ENCODE measurements at places on chromosomes 1 and 21. TPM values are rescaled to one million over a fixed set of nuclear protein-coding genes. Genes with fewer than 3 reads are reported as not detected.
A peak's percentile ranks its signal among the peaks of the same experiment; 100 is the strongest.

The AADACL4 gene
- total RNA-seq = not detected

The NECTIN4 gene
- total RNA-seq = not detected

The SPRR2F gene
- total RNA-seq = not detected

The MRAP gene
- not detected for total RNA-seq

The AIRE gene
- total RNA-seq = not detected

The PRKCZ gene
- not detected for total RNA-seq

The TFF3 gene
- total RNA-seq = not detected

The GBP7 gene
- not detected for total RNA-seq

The ORC1 gene
- 20.2 TPM for total RNA-seq

The AMPD1 gene
- not detected for total RNA-seq

The SCAMP3 gene
- 133 TPM for total RNA-seq

The GJB5 gene
- total RNA-seq = not detected

The CDK18 gene
- 1.2 TPM for total RNA-seq

- no peak for DNase-seq
Observed at GRCh38 chr1:111789142-111789541, 33.4 kb downstream of the DDX20 start.

- DNase-seq = peak; percentile 22
Observed at GRCh38 chr1:217506878-217507277, 124.0 kb downstream of the GPATCH2 start.

DNA sequence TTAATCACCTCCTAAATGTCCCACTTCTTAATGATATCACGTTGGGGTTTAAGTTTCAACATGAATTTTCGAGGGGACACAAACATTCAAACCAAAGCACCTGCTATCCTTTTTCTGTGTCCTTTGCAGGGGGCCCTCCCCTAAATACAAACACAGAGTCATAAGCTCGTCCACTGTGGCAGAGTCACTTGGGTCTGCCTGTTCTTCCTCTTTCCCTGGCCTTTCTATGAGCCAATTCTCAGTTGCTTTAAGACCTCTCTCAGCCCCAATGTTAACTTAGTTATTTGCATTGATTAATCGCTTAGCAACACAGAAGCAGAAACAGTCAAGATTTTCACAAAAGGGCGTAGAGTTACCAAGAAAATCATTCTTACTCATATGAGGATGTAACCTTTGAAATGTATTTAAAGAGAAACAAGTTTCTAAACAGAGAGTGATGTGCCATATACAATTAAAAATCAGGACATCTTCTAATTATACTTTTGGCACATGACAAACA, 14.9 kb downstream of the APCS start:
- DNase-seq = no peak

DNA sequence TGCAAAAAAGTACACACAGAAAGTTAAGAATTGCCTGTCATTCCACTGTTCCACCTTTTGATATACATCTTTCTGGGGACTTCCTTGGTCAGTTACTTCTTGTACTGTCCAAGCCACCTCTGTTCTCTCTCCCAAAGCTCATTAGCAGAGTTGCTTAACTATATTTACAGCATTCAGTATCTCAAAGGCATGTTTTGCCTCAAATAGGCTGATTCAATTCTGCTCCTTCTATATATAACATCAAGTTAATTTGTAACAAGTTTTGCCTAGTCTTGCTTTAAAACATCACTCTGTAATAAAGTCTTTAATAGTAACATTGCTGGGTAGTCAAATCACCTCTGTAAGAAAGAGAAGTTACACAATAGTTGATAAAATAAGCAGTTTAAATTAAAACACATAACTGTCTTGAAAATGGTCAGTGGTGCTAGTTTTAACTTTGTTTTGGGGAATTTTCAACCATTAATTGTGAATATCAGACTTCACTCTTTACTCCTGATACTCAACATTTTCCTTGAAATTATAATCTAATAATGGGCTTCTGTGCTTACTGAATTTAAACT, 35.7 kb downstream of the EDARADD start:
- DNase-seq = no peak

- peak; percentile 99 for DNase-seq
Observed at GRCh38 chr1:55310505-55310971, 95.4 kb upstream of the USP24 start.

- no peak for DNase-seq
Observed at GRCh38 chr1:196774603-196775002, at the start of gene CFHR3. TSS of gene CFHR3 (plus strand) at chr1:196774840. CDS start at chr1:196774887, 47 bp downstream.

- peak; percentile 55 for DNase-seq
Observed at GRCh38 chr1:53448241-53448841, 10.9 kb upstream of the DMRTB1 start.

GRCh38 chr1:68706639-68707317, 209.9 kb upstream of the DEPDC1 start:
- no peak for DNase-seq

- no peak for DNase-seq
Observed at GRCh38 chr21:33522953-33523349, 19.0 kb downstream of the GART start.

DNA sequence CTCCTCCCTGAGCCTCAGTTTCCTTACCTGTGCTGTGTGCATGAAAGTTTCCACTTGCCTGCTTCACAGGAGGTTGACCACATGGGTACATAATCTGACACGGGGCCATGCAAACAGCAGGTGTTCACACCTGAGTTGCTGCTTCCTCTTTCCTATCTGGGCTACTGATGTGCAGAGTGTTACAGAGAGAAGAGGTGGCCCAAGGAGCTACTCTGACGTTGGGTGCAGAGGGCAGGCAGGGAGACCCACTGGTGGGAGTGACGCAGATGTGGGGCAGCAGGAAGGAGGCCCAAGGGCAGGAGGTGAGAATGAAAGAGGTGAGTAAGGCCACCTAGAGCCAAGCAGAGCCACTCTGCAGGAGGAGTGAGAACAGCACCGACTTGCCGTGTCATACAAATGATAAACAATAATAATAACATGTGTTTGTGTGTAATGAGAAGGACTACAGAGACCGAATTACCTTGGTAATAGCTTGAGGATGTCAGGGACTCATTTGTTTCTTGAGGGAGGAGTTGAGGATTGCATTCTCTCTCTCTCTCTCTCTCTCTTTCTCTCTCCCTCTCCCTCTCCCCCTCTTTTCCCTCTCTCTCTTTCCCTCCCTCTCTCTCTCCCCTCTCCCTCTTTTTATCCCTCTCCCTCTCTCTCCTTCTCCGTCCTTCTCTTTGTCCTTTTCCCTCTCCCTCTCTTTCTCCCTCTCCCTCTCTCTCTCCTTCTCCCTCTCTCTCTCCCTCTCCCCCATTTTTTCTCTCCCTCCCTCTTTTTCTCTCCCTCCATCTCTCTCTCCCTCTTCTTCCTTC, 87.4 kb upstream of the IGSF21 start:
- DNase-seq = no peak

- no peak for DNase-seq
Observed at GRCh38 chr1:213067352-213067751, 16.3 kb downstream of the RPS6KC1 start.

DNA sequence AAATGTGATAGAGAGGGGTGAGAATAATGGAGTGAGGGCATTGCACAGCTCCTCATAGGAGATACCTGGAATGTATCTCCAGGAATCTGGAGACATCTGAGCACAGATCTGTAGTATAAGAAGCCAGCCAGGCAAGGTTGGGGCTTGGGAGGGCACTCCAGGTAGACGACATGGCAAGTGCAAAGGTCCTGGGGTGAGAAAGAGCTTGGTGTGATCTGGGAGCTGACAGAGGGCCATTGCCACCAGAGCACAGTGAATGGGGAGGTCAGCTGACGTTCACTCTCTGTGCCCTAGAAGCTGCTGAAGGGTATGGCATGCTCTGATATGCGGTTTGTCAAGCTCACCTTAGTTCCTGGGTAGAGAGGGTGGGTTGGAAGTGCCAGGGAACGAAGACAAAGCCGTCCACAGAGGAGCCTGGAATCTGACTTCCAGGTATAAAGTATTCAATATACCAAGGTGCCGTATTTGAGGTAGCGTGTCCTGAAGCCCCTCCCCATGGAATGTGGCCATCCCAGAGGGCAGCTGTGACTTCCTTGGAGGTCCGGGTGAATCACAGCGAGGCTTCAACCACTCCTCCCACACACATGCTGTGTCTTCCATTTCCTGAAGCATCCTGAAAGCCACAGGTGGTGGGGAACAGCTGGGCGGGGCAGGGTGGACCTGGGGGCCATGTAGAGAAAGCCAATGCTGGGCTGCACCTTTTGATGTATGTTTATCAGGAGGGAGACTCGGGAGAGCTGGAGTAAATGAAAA, 182.7 kb upstream of the KLHDC7A start:
- no peak for DNase-seq

GRCh38 chr1:93592551-93592949, 89.1 kb downstream of the BCAR3 start:
- no peak for DNase-seq

DNA sequence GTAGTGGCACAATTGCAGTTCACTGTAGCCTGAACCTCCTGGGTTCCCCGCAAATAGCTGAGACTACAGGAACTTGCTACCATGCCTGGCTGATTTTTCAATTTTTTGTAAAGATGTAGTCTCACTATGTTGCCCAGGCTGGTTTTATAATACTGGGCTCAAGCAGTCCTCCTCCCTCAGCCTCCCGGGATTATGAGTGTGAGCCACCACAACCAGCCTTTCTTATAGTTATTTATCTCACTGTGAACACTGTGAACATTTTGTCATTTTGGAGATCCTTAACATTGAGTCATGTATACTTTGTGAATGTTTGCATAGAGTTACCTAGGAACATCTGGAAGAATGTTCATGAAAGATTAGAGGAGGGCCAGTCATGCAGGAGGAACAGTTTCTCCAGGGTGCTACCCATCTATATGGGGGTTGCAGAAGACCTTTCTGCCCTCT, 127.1 kb upstream of the CACYBP start:
- peak; percentile 5 for DNase-seq

- peak; percentile 14 for DNase-seq
Observed at GRCh38 chr1:172581779-172582178, 48.8 kb downstream of the SUCO start.

- DNase-seq = no peak
Observed at GRCh38 chr1:61699911-61700851, 24.8 kb downstream of the TM2D1 start.

DNA sequence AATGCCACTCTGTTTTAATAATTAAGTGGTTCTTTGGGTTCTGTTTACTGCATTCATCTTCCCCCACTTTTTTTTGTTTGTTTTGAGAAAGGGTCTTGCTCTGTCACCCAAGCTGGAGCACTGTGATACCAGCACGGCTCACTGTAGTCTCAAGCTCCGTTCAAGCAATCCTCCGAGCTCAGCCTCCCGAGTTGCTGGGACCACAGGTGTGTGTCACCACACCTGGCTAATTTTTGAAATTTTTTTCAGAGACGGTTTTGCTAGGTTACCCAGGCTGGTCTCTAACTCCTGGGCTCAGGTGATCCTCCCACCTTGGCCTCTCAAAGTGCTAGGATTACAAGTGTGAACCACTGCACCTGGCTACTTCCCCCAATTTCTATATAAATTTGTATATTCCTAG, 29.3 kb downstream of the KPNA6 start:
- no peak for DNase-seq

- no peak for DNase-seq
Observed at GRCh38 chr1:230171356-230172015, 104.4 kb downstream of the GALNT2 start.

- DNase-seq = no peak
Observed at GRCh38 chr1:47443530-47444296, 5.9 kb downstream of the FOXD2 start.

DNA sequence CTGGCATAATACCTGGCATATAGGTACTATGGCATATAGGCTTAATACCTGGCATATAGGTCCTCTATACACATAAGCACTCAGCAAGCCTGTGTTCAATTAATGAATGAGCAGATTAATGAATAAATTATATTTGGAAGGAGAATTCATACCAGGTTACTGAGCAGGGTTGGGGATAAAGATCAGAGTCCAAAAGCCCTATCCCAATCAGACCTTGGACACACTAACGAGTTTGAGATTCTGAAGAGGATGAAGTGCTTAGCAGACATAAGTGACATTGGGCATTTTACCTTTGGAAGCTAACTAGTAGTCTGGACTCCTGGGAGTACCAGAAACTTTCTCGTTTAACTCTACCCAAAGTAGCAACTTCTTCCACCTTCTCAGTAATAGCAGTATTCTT, 63.3 kb upstream of the ARHGAP29 start:
- DNase-seq = no peak

- peak; percentile 5 for DNase-seq
Observed at GRCh38 chr1:7857985-7858384, 5.1 kb upstream of the UTS2 start.

- DNase-seq = no peak
Observed at GRCh38 chr1:2396476-2396875, 4.8 kb downstream of the RER1 start.

DNA sequence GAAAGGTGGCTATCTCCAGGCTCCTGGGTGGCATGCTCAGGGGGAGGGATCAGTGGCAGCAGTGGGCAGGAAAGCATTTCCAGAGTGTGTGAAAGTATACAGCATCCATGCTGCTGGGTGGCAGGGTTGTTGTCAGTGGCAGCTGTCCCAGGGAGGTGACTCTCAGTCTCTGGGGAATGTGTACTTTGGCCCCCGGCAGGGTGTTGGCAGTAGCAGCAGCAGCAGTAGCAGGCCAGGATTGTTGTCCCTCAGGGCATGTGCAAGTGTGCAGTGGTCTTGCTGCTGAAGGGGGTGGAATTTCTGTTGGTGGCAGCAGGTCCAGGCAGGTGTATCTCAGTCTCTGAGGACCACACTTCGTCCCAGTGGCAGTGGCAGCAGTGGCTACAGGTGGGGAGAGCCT, 71.7 kb upstream of the GUCA2B start:
- peak; percentile 17 for DNase-seq

- DNase-seq = no peak
Observed at GRCh38 chr1:114037962-114038816, 58.9 kb downstream of the OLFML3 start.

DNA sequence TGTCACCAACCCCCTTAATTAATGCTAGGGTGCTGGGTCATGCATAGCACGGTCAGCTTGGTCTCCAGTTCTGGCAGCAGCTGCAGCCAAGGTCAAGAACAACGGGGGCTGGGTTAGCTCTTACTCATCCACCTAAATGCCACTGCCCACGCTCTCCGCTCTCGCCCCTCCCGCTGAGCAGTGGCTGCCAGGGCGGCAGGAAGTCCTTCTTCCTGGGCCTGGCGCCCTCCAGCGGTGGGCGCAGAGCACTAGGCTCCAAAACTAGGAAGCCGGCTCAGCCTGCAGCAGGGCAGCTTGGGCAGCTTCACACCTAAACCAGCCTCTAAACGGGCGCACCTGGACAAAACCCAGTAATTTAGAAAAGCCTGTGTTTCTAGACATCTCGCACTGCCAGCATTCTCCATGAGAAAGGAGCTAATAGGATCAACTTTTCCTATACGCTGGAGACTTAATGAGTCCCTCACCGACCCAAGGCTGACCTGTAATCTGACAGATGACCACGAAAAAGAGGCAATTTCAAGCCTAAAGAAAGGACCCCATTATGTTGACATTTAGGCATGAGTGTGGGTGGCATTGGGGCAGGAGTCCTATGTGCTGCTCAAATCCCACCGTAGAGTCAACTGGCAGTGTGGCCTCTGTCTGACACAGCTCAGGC, 78.4 kb upstream of the LRRN2 start:
- peak; percentile 75 for DNase-seq

GRCh38 chr1:56436912-56437417, 142.4 kb downstream of the PLPP3 start:
- DNase-seq = no peak

- peak; percentile 92 for DNase-seq
Observed at GRCh38 chr1:23273450-23274133, 56.3 kb upstream of the HTR1D start.

Data from M059J (cell line).